ENCODE measurements at places on chromosomes 4 and X.

DNA sequence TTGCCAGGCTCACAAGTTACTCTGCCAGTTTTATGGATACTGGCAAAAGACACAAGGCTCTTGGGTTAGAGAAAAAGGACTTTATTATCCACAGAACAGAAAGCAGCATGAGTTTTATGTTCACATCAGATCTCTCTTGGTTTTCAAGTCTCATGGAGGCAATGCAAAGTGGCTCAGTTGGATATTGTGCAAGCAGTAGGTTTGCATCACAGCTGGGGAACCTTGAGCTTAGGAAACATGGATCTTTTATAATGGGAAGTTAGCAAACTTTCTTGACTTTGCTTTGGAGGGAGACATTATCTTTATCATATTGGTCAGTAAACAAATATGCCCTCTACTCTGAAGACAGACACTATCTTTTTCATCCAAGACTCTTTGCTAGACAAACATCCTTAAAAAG is 109.2 kb upstream of the GRPR start:
- DNase-seq: no peak

DNA sequence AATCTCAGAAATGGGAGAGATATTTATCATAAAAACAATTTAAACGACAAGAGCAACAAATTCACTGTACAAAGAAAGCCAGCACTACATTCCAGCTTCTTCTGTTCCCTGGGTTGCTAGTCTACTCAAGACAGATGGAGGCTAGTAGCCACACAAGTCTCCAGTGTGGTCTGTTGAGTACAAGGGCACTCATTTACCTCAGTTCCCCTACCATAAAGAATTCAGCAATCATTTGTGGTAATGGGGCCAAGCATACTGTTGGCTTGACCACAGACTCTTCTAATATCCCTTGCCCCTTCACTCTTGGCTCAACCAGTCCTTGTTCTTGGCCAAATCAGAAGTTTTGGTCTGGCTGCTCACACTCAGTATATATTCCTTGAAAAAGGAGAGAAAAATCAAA is 212.3 kb downstream of the COX18 start:
- no peak for DNase-seq

DNA sequence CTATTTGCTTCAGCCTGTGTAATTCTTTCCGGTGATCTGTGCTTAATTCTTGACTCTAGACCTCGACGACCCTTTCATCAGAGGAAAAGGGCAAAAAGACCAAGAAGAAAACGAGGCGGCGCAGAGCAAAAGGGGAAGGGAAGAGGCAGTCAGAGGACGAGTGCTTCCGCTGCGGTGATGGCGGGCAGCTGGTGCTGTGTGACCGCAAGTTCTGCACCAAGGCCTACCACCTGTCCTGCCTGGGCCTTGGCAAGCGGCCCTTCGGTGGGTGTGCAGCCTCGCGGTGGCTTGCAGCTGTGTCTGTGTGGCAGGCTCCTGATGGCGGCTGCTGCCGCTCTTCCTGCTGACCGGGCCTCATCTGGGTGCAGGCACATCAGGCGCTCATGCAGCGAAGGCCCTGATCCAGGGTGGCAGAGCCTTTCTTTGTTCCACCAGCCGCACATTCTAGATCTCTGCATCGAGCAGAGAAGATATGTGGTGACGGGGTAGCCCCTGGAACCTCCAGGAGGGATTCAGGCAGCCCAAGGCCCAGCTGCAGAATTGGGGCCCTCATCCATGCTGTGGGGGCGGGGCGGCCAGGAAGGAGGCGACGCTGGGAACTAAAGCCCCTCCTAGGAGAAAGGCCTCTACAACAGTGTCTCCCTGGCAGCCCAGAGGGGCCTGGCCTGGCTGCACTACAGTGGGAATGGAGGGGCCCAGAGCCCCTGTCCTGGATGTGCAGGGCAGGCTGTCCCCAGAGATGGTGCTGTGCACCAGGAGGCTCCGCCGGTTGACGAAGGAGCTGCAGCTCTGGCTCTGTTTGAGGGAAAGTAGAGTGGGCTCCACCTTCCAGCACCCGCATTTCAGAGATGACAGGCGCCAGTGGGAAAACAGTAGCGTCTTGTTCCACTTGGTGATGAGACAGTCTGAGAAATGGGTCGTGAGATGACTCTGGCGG is 32.1 kb downstream of the NELFA start:
- no peak for DNase-seq

DNA sequence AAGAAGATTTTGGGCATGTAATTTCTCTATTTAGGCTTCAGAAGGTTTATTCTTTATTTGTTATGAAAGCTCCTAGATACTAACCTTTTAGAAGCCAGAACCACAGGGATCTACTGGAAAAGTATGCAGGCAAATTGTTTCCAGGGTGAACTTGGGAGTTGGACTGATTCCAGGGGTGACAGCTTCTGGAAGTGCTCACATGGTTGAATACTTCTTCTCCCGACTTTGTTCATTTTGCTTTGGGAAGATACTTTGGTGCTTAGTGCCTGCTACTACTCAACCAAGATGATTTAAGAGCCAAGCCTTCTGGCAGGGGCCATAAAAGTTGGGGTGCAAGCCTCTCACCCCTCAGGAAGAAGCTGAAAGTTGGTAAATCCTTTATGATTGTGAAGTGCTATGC is 445.6 kb downstream of the ACTRT1 start:
- no peak for DNase-seq

DNA sequence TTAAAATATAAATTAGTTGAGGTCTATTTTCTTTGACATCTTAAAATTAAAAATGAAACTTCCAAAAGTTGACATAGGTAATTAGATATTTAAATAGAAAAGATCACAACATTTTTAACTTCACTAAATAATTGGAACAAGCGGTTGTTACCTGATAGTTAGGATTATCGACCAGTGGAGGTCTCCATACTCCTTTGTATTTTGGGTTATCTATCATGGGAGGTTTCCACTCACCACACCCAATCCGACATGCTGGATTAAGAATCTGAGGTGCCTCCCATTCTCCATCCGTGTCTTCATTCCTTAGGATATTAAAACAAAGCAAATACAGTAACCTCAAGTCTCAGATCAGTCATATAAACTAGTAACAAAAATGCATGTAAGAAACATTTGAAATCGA is 22.2 kb downstream of the SCOC start:
- no peak for DNase-seq

DNA sequence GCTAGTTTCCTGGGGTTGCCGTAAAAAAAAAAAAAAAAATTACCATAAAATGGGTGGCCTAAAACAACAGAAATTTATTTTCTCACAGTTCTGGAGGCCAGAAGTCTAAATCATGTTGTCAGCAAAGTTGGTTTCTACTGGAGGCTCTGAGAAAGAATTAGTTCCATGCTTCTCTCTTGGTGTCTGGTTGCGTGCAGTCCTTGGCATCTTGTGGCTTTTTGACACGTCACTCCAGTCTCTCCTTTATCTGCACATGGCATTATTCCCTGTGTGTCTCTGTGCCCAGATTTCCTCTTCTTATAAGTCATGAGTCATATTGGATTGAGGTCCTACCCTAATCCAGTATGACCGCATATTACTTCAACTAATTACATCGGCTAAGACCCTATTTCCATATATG is 38.7 kb downstream of the SPATA4 start:
- no peak for DNase-seq

- DNase-seq: peak; percentile 88
These were observed 24.4 kb upstream of the DYNLT3 start for GRCh38 chrX:37871626-37872302.
